Stimulated activated CD4-positive, alpha-beta T cell treated with anti-CD3 and anti-CD28 coated beads, Interleukin-15, amount 100 ng/mL, for 1 hour (primary cell): ENCODE measurements at places on chromosomes 3 and 15.

- DNase-seq, result no peak
These were observed 18.1 kb upstream of the SLC41A3 start for GRCh38 chr3:126102011-126102410.

DNA sequence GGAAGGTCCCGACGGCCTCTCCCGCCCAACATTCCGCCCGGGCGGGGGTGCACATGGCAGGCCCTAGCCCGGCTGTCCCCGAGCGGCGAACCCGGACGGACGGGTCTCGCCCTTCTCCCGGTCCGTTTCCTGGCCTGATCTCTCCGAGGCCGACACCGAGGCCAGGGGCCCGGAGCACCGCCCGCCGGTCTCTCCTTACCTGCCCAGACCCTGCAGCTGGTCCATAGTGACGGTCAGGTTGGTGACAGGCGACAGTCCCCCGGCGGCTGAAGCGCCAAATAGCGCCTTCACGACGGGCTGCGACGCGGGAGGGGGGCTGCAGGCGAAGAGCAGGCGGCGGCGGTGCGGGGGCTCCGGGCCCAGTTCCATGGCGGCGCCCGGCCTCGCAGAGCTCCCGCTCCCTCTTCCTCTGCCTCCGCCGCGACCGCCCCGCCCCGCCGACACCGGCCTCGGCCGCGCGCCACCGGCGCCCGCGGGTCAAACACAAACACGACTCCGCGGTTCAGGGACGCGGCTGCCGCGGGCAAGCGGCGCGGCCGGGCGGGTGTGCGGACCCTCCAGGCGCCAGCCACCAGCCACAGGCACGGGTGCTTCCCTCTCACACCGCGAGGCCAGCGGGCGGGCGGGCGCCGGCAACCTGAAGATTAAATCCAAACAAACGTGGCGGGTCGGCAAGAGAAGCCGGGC lies 495 bp downstream of the CDC25A start:
- DNase-seq, result peak; percentile 22

- no peak for DNase-seq
These were observed 35.3 kb downstream of the TCF12 start for GRCh38 chr15:56953790-56954189.

- DNase-seq, result no peak
These were observed 54.6 kb upstream of the FURIN start for GRCh38 chr15:90813796-90814190.

DNA sequence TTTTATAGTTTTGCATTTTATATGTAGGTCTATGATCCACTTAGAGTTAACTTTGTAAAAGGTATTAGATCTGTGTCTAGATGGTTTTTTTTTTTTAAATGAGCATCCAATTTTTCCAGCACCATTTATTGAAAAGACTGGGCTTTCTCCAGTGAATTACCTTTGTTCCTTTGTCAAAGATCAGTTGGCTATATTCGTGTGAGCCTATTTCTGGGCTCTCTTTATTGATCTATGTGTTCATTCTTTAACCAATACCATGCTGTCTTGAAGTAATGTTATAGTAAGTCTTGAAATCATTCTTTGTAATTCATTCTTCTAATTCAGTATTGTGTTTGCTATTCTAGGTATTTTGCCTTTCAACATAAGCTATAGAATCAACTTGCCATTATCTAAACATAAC lies 165.4 kb upstream of the ARPP21 start:
- no peak for DNase-seq

- no peak for DNase-seq
These were observed 1.9 kb downstream of the MRPS25 start for GRCh38 chr3:15063238-15063637.

DNA sequence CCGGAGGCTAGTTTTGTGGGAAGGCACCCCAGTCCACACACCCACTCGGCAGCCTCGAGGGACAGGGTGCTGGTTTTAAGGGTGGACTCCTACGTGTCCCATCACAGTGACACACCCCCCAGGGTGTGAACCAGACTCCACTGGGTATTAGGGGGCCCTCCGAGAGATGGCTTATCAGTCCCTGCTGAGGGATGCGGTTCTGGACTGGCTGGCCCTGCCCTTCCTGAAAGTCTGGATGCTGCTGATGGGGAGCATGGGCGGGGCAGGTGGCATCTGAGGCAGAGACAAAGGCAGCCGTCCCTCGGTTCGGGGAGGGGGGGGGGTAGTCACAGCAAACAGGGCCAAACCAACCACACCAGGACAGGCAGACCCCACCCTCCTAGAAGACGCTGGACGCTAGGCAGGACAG lies 939 bp upstream of the ULK3 start:
- DNase-seq, result no peak

GRCh38 chr3:37964716-37965115 lies 25.9 kb upstream of the VILL start:
- DNase-seq, result no peak

- no peak for DNase-seq
These were observed 561.7 kb upstream of the SGO1 start for GRCh38 chr3:20747741-20748140.

- DNase-seq, result no peak
These were observed 116.1 kb upstream of the CMC1 start for GRCh38 chr3:28125342-28125741.

DNA sequence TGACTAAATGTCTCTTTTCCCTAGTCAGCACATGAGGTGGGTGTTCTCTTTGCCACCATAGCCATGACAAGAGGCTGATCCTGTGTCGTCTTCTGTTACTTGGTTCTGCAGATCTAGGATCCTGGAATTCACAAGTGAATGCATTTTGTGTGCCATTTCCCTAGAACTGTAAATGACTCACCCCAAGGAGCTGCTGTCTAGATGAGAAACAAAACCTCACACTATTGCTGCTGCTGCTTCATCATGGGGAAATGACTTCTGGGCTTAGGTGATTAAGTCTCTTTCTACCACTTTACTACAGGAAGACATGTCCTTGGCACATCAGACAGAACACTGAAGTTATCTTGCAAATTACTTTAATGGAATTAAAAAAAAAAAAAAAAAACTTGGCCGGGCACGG lies 54.9 kb downstream of the SLCO3A1 start:
- no peak for DNase-seq

GRCh38 chr15:83155942-83156341 lies 48.5 kb downstream of the TM6SF1 start:
- DNase-seq, result no peak

GRCh38 chr3:141083226-141083625 lies 32.1 kb downstream of the SPSB4 start:
- no peak for DNase-seq

DNA sequence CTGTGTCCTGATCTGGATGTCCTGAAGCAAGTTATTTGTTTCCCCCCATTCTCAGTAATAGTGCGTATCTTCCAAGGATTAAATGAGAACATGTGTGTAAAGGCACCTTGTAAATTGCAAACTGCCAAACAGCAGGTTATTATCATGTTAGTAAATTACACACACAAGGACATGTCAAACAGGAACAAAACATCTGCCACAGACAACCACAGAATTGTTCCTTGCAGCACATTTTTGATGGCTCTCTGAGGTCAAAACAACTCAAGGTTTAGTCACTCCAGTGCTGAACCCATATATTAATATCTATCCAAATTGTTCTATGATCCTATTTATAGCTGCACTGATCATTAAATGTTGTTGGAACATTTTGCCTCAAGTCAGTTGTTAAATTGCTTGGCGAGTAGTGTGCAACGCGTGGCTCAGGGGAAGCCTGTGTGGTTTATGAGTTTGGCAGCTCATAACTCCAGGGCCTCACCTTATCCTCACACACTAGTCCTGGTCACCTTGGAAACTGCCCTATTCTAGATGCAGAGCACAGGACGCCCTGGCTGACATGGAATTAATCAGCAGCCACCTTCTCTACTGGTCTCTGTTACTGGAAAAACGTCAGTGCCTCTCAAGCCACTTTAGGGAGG lies 46.3 kb upstream of the CDV3 start:
- no peak for DNase-seq

- no peak for DNase-seq
These were observed 300.6 kb upstream of the KCNH8 start for GRCh38 chr3:18847583-18848197.

GRCh38 chr3:127184870-127185216 lies 8.1 kb upstream of the PRR23E start:
- DNase-seq, result no peak

GRCh38 chr3:4983739-4984510 lies 4.7 kb downstream of the BHLHE40 start:
- peak; percentile 64 for DNase-seq

GRCh38 chr3:131883086-131883485 lies 151.7 kb downstream of the CPNE4 start:
- no peak for DNase-seq

DNA sequence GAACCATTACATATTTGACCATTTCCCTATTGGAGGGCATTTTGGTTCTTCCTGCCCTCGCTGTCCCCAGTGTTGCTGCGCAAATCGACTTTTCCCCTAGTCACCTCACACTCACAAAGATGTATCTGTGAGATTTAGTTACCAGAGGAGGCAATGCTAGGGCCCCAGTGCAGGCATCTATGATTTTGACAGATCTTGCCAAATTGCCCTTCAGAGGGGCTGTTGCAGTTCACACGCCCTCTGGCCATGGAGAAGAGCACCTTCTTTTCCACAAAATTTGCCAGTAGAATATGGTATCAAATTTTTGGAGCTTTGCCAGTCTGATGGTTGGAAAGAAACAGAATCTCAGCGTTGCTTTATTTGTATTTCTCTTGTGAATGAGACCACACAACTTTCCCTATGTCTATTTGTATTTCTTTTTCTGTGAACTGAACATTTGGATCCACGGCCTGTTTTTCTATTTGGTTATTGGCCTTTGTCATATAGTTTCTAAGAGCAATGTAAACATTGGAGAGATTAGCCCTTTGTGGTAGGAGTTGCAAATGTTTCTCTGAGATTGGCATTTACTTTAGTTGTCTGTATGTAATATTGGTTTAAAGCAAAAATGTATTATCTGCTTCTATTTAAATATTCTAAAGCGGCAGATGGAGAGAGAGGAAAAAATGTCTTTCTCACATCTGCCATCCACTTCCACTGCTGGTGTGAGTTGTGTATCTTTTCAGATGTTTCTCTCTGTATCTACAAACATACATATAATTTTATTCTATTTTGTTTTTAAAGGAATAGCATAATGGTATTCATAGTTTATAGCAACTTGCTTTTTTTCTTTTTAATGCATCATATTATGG lies 66.1 kb downstream of the DNASE1L3 start:
- DNase-seq, result no peak

GRCh38 chr15:63041974-63042876 lies at the start of gene TPM1:
Gene TPM1 (plus strand): TSS chr15:63042747. CDS start chr15:63042830, 83 bp downstream.
- DNase-seq, result no peak

GRCh38 chr3:52388933-52389332 lies 56.0 kb downstream of the SEMA3G start:
- no peak for DNase-seq

DNA sequence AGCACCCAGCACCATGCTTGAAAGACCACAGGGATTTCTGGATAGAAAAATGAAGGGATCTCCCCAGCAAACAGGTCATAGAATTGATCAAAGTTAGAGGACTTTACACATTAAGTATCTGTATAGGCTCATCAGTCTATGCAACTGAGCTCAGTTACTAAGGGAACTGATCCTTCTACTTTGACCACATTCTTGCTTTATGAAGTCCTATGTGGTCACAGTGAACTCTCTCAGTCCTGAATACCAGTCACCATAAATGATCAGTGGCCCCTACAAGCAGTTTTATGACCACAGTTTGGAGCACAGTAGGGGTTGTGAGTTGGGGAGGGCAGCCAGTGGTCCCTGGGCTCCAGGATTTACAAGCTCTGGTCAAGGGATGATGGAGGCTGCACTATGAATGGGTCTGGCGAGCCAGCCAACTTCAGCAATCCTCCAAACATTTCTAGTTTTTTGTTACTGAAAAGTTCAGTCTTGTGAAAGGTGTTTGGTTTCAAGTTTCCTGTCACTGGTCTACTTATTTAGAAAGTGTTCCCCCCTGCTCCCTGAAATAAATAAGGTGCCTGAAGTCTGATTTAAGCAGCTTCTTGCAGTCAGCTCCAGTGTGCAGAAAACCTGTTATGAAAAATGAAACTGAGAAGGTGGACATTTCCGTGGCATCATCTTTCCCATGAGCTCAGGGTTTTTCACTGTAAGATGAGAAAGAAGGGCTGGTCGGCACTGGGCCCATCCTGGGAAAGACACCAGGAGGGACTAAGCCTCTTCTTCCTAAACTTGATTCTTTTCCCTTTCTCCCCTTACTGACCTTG lies 75.5 kb downstream of the DAPK2 start:
- no peak for DNase-seq

GRCh38 chr3:8480699-8481098 lies 20.9 kb upstream of the LMCD1 start:
- DNase-seq, result no peak

- DNase-seq, result no peak
These were observed 1.1 kb upstream of the ALCAM start for GRCh38 chr3:105365391-105366325.

- DNase-seq, result no peak
These were observed 716.6 kb downstream of the GRM7 start for GRCh38 chr3:7577513-7577912.

DNA sequence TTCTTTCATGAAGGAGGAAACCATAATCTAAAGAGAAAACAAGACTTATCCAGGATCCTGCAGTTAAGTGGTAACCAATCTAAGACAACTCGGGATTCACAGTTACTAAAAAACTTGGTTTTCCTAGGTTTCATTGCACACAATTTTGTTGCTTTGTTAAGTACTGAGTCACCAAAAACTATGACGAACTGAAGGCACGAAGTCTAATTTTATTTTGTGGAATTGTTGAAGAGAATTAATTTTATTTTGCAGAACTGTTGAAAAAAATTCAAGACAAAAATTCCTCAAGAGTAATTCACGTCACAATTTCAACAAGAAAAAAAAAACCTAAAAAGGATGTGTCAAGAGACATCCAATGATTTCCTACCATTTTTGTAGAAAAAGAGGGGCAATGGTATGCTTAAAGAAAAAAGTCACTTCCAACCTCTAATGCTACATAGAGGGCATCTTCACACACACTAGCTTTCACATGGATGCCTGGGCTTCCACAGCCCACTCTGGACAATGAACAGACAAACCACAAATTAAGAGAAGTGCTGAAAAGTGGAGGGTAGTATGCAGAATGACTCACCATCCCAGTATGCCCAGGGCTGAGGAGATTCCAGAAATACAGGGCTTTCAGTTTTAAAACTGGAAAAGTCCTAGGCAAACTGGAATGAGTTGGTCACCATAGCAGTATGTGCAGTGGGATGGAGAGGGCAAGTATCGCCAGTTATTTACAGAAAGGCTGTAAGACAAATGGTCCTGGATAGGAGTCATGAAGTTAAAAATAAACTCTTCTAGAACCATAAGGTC lies 29.2 kb downstream of the PLOD2 start:
- DNase-seq, result no peak

GRCh38 chr15:30827625-30828303 lies 76.0 kb upstream of the FAN1 start:
- no peak for DNase-seq

- DNase-seq, result no peak
These were observed 65.4 kb downstream of the USF3 start for GRCh38 chr3:113630956-113631542.
